ENCODE measurements at places on chromosomes 12 and 14.

- no peak for DNase-seq
These were observed 25.3 kb upstream of the RHOJ start for GRCh38 chr14:63178912-63179311.

- DNase-seq: no peak
These were observed 22.9 kb downstream of the NIN start for GRCh38 chr14:50808053-50808452.

GRCh38 chr12:4153343-4153892 is 120.1 kb upstream of the CCND2 start:
- DNase-seq: peak; percentile 34

- peak; percentile 31 for DNase-seq
These were observed 593 bp downstream of the PIP4P1 start for GRCh38 chr14:20460458-20461224.

DNA sequence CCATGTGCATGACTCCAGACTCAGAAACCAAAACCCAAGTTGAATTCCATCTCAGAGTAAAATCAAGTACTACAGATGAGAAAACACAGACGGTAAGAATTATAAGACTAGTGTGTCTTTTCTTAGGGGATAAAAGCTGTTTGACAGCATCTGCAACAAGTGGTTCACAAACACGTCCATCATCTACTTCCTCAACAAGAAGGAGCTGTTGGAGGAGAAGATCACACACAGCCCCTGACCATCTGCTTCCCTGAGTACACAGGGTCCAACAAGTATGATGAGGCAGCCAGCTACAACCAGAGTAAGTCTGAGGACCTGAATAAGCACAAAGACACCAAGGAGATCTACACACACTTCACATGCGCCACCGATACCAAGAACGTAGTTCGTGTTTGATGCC is 110.7 kb upstream of the ATF7IP start:
- no peak for DNase-seq

GRCh38 chr12:102521662-102522277 is 41.4 kb upstream of the IGF1 start:
- DNase-seq: no peak

- no peak for DNase-seq
These were observed 807 bp downstream of the B4GALNT3 start for GRCh38 chr12:460261-461230.

- DNase-seq: no peak
These were observed 2.2 kb downstream of the SCNN1A start for GRCh38 chr12:6373022-6373787.

DNA sequence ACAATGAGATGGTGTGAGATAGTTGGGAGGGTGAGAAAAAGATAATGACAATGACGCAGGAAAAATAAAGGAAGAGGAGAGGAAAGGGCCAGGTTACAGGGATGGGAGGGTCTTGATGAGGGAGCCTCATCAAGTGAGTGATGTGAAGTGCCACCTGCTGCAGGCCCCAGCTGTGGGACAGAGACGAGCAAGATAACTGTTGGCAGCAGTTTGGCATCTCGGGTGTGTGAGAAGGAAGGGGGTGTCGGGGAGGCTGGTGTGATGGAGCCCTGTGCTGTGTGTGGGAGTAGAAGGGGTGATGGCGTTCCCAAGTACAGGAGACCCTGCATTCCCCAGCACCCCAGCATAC is 11.4 kb upstream of the TAC3 start:
- DNase-seq: no peak

GRCh38 chr14:77763316-77763715 is 2.4 kb upstream of the SNW1 start:
- DNase-seq: no peak

GRCh38 chr14:105617201-105617777 is 90.9 kb downstream of the TMEM121 start:
- no peak for DNase-seq

GRCh38 chr14:22981876-22982476 is 375 bp downstream of the AJUBA start:
- no peak for DNase-seq

DNA sequence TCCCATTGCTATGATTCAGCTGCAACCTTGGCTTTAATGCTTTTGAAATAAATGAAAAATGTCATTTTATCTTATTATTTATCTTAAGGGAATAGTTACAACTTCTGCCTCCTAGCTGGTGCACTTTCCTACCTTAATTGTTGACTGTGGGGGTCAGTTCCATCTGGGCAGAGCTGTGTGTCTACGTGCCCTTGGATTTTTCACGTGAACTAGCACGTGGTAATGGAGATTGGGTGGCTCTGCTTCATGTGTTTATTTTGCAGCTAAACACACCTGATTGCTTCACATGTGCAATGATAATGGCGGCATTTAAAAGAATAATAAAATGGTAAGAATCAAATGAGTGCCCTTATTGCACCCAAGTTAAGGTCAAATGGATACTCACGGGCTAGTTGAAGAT is 10.6 kb upstream of the PELI2 start:
- DNase-seq: no peak

DNA sequence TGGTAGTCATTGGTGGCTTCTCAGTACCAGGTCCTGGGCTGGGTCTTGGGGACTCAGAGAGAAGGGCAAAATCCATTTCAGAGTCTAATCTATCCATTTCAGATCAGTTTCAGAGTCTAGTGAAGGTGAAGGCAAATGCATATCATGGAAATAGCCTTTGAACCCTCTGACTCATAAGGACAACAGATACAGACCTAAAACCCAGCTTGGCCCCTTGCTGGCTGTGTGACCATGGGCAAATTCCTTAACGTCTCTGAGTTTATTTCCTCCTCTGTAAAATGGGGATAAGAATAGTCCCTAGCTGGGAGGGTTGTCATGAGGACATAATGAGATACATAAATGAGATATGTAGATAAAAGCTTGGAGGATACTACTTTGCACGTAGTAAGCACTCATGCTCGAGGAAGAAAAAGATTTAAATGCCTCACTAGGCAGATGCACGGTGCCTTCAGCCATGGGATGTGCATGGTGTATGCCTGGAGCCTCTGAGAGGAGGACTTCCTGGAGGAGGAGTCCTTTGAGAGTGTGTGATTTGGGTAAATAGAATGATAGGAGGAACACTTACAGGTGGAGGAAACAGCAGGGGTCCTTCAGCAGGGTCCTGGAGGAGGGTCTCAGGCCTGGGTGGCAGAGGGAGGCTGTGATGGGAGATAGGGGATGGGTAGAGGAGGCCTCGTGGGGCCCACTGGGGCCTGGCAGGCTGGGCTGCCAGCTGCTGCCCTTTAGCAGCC is 8.0 kb downstream of the DTX1 start:
- no peak for DNase-seq

DNA sequence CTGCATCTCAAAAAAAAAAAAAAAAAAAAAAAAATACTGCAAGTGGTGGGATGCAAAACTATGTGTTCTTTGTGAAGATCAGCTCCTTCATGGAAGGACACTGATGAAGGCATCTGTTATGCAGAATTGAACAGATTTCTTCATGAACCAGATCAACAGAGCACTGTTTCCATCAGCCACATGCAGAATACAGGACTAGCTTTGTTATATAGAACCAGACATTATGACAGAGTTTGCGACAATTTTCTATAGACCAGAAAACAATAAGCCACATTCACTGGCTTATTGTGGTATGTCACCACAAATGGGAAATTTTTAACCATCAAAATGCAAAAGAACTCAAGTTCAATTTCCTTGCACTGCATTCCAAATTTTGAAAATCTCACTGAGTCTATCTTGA is 34.7 kb downstream of the CIT start:
- no peak for DNase-seq

- no peak for DNase-seq
These were observed 29.4 kb upstream of the FBRSL1 start for GRCh38 chr12:132460571-132460970.
